ENCODE measurements at places on chromosomes 3 and 15. TPM values are rescaled to one million over a fixed set of nuclear protein-coding genes. Genes with fewer than 3 reads are reported as not detected.

The FBXL2 gene
- 4.9 TPM for total RNA-seq

The TRH gene
- total RNA-seq, result not detected

The NMNAT3 gene
- total RNA-seq, result 7.8 TPM

The OR5K3 gene
- total RNA-seq, result not detected

The RCCD1 gene
- total RNA-seq, result 4.2 TPM

The PDIA5 gene
- total RNA-seq, result 12.2 TPM

Data from subcutaneous adipose tissue (tissue), 4 donors.